CD4-positive, alpha-beta T cell treated with Interleukin-17A for 1 hour (primary cell): ENCODE measurements at places on chromosomes 16 and 17.

DNA sequence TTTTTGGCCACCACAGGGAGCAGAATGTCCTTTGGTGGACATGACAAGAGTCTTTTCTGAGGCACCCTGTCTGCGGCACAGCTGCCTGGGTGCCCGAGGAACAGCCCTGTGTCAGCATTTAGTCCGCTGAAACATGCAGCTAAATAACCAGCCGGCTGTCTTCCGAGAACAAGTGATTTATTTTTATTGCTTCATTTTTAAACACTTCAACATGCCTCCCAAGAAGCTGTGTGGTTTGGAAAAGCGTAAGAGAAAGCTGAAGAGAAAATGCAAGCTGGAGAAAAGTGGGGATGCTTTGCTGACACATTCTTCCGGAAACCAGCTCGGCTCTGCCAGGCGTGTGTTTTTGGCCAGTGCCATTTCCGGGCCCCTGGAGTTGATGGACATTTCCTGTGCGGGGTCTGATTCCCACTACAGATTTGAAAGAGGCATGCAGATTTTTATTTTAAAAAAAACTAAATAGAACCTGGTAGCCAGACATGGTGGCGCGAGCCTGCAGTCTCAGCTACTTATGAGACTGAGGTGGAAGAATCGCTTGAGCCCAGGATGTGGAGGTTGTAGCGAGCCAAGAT, 94.7 kb downstream of the SEC14L1 start:
- DNase-seq: peak; percentile 7

DNA sequence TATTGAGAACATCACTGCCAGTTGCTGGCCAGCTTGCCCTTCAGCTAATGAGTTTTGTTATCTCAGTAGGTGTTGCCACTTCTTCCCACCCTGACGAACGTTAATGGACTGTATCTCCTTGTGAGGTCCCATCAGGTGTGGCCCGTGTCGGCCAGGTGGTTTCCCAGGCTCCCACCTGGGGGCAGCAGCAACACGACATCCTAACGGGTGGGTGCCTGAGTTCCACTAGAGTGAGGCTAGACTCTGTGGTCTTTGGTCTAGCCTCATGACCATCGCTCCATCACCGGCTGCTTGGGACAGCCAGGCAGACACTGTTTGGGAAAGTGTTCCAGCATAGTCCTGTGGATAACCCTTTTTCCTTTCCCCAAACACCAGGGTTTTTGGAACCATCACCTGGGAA, 45.6 kb upstream of the LCMT1 start:
- DNase-seq: no peak

DNA sequence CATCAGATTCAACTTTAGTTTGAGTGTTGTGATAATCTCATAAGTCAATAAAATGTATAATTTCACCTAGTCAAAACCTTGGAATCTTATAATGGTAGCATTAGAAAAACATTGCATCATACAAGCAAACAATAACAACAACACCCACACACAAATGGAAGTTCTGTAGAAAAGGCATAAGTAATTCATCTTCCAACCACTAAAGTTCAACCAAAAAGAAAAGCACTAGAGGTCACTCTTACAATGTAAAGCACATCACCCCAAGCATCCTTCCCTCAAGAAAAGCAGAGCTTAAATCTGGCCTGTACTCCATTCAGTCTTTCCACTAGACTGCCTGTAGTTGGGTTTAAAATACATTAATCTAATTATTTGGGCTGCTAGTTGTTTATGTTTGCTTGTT, 1.8 kb downstream of the CNTNAP4 start:
- no peak for DNase-seq

- no peak for DNase-seq
These were observed 69.5 kb downstream of the AMFR start for GRCh38 chr16:56355786-56356275.

DNA sequence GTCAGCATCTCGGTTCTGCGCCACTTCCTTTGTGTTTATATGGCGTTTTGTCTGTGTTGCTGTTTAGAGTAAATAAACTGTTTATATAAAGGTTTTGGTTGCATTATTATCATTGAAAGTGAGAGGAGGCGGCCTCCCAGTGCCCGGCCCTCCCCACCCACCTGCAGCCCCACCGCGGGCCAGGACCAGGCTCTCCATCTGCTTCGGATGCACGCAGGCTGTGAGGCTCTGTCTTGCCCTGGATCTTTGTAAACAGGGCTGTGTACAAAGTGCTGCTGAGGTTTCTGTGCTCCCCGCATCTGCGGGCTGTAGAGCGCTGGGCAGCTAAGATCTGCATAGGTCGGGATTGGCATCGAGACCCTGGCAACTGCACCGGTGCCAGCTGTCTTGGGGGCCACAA, 8.2 kb upstream of the BAIAP3 start:
- DNase-seq: no peak

- no peak for DNase-seq
These were observed 40.6 kb downstream of the SNX11 start for GRCh38 chr17:48148029-48148770.

- DNase-seq: no peak
These were observed 1.3 kb downstream of the ADGRG1 start for GRCh38 chr16:57629516-57630406.

- no peak for DNase-seq
These were observed 120.0 kb upstream of the TBX2 start for GRCh38 chr17:61279476-61280145.

- no peak for DNase-seq
These were observed 72.0 kb upstream of the CDH5 start for GRCh38 chr16:66294507-66294906.

DNA sequence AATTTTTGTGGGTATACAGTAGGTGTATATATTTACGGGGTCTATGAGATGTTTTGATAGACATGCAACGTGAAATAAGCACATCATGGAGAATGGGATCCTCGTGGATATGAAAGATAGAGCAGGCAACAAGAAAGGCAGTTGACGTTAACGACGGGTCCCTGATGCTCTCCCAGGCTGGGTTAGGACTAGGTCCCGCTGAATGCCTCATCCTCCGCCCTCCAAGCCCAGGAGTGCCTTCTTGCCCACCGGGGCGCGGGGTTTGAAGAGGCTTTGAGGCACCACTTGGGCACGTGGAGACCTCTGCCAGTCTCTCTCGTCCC, 9.5 kb upstream of the ZFP90 start:
- DNase-seq: no peak

DNA sequence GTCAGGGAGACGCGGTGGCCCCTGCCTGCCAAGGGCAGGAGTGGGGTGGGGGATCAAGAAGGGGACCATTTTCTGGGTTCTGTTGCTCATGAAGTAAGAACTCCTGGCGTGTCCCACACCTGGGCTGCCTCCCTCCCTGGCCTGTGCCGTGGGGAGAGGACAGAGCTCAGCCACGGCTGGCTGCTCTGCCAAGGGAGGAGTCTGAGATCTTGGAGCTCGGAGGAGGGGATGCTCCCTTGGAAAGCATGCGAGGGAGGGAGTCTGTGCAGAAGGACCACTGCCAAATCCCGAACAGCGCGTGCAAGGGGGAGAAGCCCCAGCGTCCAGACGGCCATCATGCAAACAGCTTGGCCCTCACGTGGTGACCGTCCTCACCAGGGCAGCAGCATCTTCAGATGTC, 64.2 kb upstream of the ZNF469 start:
- DNase-seq: no peak

DNA sequence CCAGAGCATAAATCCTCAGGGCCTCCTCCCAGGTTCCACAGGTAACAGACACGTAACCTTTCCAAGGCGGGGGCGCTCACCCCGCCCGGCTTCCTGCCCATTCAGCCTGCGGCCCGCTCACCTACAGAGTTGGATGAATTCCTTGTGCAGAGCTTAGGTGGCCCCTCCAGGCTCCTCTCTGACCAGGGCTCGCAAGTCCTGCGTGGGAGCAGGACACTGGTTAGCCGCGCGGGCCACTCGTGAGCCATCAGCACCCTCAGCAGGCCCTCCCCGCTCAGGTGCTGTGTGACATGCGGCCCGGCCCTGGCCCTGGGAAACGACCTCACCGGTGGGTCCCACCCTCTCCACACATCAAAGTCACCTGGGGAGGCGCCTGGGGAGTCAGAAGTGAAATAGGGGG, 528 bp downstream of the TERB1 start:
- no peak for DNase-seq

DNA sequence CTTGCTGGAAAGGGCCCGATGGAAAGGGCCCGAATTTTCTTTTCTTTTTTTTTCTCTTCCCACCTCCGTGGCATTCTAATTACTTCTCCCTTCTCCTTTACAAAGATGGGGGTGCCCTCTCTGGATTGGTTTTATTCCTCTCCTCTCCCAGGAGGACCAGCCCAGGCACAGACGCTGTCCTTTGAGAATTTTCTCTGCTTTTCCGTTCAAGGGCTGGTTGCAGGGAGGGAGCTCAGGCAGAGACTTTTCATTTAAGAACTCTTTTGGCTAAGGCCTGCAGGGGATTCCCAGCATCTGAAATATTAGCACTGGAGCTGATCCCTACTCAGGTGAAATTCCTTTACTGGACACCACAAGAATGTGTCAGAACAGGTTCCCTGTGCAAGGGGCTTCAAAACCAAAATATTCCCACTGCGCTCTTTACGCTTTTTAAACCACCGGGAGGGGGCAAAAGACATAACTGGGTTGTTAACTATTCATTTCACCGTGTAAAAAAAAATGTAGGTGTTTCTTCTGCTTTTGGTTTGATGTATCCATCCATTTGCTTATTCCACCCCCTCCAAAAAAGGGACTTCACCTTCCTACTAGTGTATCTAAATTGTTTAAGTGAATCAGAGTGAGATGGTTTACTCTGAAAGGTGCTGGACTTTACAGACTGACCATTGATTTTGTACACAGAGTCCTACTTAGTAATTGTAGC, 1.4 kb downstream of the NFAT5 start:
- DNase-seq: peak; percentile 29

DNA sequence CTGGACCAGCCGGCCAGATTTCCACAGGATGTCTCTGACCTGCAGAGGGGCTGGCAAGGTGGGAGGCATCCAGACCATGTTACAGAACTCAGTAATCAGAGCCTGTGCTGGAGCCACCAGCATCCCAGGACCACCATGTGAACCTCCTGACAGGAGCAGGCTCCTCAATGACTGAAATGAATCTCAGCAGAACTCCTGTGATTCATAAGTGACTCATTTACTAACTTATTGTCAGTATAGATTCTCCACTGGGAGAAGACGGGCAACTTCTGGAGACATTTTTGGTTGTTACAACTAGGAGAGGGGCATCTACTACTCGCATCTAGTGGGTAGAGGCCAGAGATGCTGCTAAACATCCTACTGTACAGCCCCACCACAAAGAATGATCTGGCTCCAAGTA, 3.1 kb upstream of the WWOX start:
- DNase-seq: no peak

GRCh38 chr17:78588258-78589030, 11.2 kb upstream of the DNAH17 start:
- no peak for DNase-seq

GRCh38 chr16:25297151-25297787, 39.6 kb upstream of the ZKSCAN2 start:
- DNase-seq: no peak

GRCh38 chr17:38907930-38908675, 17.3 kb upstream of the LASP1NB start:
- no peak for DNase-seq
